ENCODE measurements at places on chromosomes 4 and X.

GRCh38 chrX:53458082-53458481, 23.9 kb upstream of the HSD17B10 start:
- DNase-seq, result no peak

DNA sequence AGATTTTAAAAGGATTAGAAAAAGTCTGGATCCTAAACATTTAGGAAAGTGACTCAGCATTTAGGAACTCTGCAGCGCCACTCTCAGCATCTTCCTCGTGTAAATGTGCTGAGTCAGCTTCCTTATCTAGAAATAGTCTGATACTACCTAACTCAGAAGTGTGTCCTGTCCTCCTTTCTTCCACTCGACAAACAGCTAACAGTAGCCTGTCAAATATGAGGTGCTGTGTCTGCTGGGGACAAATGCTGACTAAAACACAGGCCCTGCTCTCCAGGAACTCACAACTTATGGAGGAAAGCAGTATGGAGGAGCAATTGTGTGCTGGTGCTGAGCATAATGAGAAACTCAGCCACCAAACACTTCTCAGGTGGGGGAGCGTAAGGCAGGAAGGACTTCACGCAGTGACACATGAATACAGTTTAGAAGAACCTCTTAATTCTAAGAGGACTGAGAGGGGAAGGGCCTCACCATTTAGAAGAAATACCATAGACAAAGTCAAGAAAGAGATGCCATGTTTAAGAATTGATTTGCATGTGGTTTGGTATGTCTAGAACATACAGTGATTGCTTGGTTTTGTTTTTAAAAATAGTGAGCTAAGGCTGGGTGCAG, 125.3 kb downstream of the SOWAHB start:
- no peak for DNase-seq

- DNase-seq, result no peak
These were observed 1539.0 kb upstream of the IGFBP7 start for GRCh38 chr4:58649226-58649625.

GRCh38 chr4:73603271-73603710, 16.9 kb downstream of the RASSF6 start:
- DNase-seq, result no peak

DNA sequence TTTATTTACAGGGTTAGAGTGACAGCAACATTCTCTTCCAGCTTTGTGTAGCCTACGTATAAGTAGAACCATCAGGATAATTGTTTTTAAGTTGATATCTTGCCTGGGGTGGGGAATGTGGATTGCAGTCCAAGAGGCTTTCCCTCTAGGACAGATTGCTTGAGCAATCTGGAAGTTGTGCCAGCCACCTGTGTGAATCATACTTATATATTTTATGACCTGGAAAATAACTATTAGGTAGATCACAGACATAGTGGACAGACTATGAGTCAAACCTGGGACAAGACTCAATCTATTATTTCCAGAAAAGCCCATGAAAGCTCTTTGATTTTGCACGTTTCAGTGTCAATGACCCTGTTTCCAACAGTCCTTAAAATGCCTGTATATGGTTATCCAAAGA, 98.9 kb downstream of the TLL1 start:
- no peak for DNase-seq

- no peak for DNase-seq
These were observed 2.9 kb downstream of the MSL3 start for GRCh38 chrX:11760958-11761357.

- DNase-seq, result no peak
These were observed 578.4 kb downstream of the TRIML1 start for GRCh38 chr4:188717661-188718060.

DNA sequence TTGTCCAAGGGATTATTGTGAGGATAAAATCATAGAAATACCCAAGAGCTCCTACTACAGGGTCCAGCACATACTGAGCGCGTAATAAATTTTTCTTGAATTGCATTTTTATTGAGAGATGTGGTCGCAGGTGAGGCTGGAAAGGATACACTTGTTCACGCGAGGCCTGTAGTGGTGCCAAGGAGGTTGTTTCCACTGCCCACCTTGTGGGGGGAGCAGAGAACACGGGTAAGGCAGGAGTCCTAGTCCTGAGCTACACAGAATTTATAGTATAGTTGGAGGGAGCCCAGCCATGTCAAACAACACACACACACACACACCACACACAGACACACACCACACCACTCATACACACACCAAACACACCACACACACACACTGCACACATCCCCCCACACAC, 31.8 kb upstream of the CYP4V2 start:
- DNase-seq, result no peak

DNA sequence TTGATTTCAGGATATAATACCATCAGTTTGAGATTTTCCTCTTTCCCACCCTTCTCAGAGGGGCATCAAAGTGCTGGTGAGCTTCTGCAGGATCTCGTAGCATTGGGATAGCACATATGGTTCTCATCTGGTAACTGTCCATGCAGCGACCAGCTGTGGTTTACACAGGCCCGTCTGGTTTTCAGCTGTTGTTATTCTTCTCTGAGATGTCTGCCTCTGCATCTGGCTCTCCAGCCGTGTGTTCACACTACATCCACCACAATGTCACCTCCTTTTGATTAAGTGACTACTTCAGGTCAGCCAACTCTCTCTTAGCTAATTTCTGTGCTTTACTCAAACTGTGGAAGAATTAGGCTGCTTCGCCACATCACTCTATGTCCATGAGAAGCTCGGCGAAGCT, 676.7 kb upstream of the TENM3 start:
- DNase-seq, result no peak

DNA sequence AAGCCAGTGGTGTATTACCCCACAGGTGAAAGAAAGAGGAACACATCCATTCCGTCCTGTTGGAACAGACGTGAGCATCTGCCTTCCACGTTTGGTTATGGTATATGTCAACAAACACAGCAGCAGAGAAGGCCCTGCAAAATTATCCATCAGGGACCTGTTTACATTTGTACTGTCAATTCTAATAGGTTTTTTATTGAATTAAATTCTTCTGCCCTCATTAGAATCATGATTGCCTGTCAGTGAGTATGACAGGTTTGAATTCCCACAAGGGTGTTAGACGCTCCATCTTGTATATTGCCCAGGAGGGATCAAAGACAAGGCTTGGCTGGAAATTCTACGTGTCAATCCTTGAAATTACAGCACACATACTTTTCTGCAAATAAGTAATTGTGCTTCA, 339.9 kb upstream of the NOCT start:
- DNase-seq, result no peak
